G401 (cell line): ENCODE measurements at places on chromosomes 2 and 18. TPM values are rescaled to one million over a fixed set of nuclear protein-coding genes. Genes with fewer than 3 reads are reported as not detected.
A peak's percentile ranks its signal among the peaks of the same experiment; 100 is the strongest.

DNA sequence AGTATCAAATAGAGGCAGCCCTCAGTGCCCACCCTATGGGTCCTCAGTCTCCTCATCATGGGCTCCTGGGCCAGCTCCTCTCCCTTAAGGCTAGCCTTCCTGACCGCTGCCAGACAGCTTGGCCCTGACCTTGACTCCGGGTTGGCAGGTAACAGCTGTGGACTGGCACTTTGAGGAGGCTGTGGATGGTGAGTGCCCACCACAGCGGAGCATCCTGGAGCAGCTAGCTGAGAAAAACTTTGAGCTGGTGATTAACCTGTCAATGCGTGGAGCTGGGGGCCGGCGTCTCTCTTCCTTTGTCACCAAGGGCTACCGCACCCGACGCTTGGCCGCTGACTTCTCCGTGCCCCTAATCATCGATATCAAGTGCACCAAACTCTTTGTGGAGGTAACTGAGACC is 19.0 kb downstream of the CAD start:
- DNase-seq: no peak

DNA sequence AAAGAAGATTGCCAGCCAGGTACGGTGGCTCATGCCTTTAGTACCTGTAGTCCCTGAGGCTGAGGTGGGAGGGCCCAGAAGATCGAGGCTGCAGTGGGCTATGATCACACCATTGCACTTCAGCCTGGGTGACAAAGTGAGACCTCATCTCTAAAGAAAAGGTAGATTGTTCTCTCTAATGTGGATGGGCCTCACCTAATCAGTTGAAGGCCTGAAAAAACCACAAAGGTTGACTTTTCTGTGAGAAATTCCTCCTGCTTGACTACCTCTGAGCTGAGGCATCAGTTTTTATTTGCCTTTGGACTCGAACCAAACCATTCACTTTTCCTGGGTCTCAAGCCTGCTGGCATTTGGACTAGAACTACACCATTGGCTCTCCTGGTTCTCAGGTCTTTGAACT is 142.1 kb upstream of the CYP26B1 start:
- no peak for DNase-seq

DNA sequence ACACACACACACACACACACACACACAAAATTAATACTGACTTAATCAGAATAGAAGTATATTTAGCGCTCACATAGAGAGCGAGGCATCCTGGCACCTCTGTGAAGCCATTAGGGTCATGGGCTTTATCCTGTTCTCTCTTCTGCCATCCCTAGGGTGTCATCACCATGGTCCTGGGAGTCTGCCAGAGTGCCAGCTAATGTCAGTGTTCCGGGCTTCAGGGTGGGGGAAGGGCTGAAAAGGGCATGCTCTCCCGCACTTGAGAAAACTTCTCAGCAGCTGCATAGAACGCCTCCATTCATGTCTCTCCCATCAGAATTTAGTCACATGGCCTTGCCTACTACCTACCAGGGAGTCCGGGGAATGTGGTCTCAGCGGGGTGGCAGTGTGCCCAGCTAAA is 19.7 kb upstream of the DYNC2LI1 start:
- DNase-seq: no peak

The ALK gene
- not detected in 2 replicates for total RNA-seq

DNA sequence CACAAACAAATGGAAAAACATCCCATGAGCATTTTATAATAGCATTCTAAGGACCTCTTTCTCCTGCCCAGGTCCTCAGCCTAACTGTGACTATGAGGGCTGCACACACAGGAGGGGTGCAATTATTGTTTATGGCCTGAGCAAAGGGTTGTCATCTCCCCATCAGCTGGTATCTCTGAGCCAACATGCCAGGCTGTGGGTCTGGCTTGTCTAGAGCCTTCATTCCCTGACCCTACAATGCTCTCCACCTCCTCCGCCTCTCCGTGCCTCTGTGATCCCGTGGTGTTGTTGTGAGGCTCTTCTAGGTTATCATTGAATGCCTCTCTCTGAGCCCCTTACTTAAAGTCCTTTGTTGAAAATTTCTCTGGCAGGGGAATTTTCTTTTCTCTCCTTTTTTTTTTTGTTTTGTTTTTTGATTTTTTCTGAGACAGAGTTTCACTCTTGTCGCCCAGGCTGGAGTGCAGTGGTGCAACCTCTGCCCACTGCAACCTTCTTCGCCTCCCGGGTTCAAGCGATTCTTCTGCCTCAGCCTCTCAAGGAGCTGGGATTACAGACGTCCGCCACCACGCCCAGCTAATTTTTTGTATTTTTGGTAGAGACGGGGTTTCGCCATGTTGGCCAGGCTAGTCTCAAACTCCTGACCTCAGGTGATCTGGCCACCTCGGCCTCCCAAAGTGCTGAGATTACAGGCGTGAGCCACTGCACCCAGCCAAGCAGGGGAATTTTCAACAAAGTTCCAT is 126.4 kb downstream of the SMAD7 start:
- DNase-seq: no peak

DNA sequence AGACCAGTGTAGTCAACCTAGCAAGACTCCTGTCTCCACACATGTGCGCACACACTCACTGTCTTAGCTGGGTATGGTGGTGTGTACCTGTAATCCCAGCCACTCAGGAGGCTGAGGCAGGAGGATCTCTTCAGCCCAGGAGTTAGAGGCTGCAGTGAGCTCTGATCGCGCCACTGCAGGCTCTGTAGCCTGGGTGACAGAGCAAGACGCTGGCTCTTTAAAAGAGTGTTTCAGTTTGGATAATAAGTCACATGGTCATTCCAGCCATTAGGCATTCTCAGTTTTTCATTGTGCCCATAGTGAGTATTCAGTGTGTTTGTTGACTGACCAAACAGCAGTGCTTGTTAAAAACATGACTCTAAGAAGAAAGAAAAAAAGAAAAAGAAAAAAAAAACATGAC is 31.0 kb downstream of the RAB10 start:
- no peak for DNase-seq

DNA sequence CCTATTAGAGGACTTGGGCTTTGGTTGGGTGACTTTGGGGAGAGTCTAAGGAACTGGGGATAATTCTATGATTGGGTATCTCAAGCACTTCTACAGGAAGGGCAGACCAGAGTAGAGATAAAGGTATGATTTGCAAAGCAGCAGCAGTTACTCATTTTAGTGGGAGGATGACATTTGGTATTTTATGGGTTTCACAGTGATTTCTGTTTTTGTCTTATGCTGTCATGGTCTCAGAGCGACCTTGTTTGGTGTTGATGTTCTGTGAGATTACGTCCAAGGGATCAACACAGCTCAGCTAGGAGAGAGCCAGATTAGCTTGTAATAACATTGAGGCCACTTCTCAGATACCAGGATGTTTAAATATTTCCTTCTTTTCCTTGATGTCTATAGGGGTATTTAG is 18.2 kb downstream of the TTR start:
- DNase-seq: no peak

DNA sequence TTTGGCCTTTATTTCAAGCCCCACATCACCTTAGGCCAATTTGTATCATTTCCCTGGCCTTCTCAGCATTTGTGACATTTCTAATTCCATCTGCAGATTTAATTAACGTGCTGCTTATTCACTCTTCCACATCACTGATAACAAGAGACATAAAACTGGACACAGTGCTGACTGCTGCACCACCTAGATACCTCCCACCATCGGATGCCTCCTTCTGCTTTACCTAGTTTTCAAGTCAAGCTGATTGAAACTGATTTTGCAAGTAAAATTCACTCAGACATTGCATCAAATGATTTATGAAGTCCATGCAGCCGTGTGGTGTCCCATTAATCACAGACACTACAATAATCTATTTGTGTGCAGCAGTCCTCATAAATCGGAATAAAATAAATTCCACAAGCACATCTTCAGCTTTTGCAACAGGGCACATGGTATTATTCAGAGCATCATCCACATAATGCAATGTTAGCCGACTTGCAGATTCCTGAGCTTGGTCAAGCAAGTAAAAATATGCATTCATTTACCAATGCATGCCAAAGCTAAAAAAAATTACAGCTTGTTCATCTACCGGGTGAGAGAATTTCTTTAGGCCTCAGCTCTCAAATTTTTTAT is 15.9 kb upstream of the CRIM1 start:
- peak; percentile 33 for DNase-seq

The SERPINB4 gene
- not detected in 2 replicates for total RNA-seq

- DNase-seq: no peak
Observed at GRCh38 chr2:32496662-32497061, 131.2 kb upstream of the TTC27 start.

GRCh38 chr2:142714600-142714999 is 162.9 kb upstream of the KYNU start:
- no peak for DNase-seq

GRCh38 chr2:39800752-39801151 is 21.7 kb upstream of the THUMPD2 start:
- no peak for DNase-seq

DNA sequence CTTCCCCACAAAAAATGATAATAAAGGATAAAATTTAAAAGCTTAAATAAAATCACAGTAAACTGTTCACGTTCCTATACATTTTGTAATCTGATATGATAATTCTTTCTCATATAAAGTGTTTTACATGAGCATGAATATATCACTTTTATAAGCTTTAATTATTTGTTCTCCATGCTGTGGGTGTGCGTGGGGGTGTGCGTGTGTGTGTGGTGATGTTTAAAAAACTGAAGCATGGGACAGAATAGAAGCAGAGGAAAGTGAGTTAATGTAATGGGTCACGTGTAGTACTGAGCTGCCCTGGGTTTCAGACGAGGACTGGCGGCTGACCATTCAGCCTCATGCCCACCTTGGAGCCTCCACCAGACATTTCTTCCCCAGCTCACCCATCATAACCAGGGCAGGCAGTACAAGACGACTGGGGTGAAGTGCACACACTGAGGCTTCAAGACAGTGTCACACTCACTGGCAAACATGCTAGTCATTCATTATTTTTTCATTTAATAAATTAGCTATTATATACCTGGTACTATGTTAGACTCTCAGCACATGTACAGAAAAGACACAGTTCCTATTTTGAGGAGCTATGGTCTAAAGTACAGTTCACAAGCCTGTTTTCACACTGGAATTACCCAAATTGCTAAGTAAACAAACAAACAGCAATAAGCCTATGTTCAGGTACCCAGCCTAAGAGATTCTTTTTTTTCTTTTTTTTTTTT is 97.2 kb upstream of the LPIN2 start:
- DNase-seq: no peak
